Activated T-cell treated with anti-CD3 and anti-CD28 coated beads for 24 hours (primary cell): ENCODE measurements at places on chromosomes 11 and 22.

GRCh38 chr11:128735935-128736605, 42.2 kb downstream of the FLI1 start:
- DNase-seq, result no peak

- no peak for DNase-seq
These were observed 28.2 kb downstream of the HEPHL1 start for GRCh38 chr11:94049351-94049750.

- DNase-seq, result no peak
These were observed 85.0 kb downstream of the LARGE1 start for GRCh38 chr22:33835265-33835664.

GRCh38 chr11:127458561-127458960, 458.0 kb upstream of the KIRREL3 start:
- no peak for DNase-seq

- no peak for DNase-seq
These were observed 142.6 kb downstream of the BRD1 start for GRCh38 chr22:49685116-49685515.
